ENCODE measurements at places on chromosomes 12 and 14. TPM values are rescaled to one million over a fixed set of nuclear protein-coding genes. Genes with fewer than 3 reads are reported as not detected.

DNA sequence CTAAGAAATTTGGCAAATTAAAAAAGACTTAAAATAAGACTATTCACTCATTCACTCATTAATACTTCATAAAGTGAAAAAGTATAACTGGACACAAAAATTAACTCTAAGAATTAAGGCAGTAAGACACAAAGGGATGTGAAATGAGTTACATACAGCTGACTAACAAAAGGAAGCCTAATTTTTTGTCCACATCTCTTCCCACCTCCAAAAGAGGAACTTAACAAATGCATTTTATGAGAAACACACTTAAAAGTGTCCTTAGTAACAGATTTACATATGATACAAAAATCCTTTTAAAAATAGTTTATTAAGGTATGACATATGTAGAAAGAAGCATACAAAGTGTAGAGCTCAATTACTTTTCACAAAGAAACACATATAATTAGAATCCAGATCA, 88.9 kb downstream of the NUMB start:
- H3K36me3 ChIP-seq, result no peaks in the 10 kb centered on the region
- H3K4me1 ChIP-seq, result no peaks in the 10 kb centered on the region
- H3K27me3 ChIP-seq, result no peaks in the 10 kb centered on the region
- H3K27ac ChIP-seq, result no peak overlapping the region
- no peak overlapping the region for H3K4me3 ChIP-seq

- H3K4me1 ChIP-seq, result no peaks in the 10 kb centered on the region
- no peak for DNase-seq
- H3K4me3 ChIP-seq, result no peak overlapping the region
- no peaks in the 10 kb centered on the region for H3K36me3 ChIP-seq
These were observed 32.8 kb downstream of the KIF26A start for GRCh38 chr14:104171029-104171697.

- no peak overlapping the region for H3K27ac ChIP-seq
- peaks cover 5% of the 10 kb centered on the region for H3K4me1 ChIP-seq
- H3K4me3 ChIP-seq, result no peak overlapping the region
- DNase-seq, result no peak
- H3K36me3 ChIP-seq, result peaks cover 3% of the 10 kb centered on the region
- peaks cover 13% of the 10 kb centered on the region for H3K27me3 ChIP-seq
These were observed 9.4 kb upstream of the CIPC start for GRCh38 chr14:77088645-77089044.

GRCh38 chr12:57159311-57159710, 11.9 kb upstream of the LRP1-AS start:
- H3K27ac ChIP-seq, result no peak overlapping the region
- peaks cover 8% of the 10 kb centered on the region for H3K4me1 ChIP-seq
- no peak overlapping the region for H3K4me3 ChIP-seq
- H3K36me3 ChIP-seq, result no peaks in the 10 kb centered on the region
- DNase-seq, result no peak
- H3K27me3 ChIP-seq, result peaks cover 5% of the 10 kb centered on the region

- H3K4me1 ChIP-seq, result no peaks in the 10 kb centered on the region
- no peak overlapping the region for H3K27ac ChIP-seq
- no peaks in the 10 kb centered on the region for H3K27me3 ChIP-seq
- no peaks in the 10 kb centered on the region for H3K36me3 ChIP-seq
- DNase-seq, result no peak
- H3K4me3 ChIP-seq, result no peak overlapping the region
These were observed 488.5 kb downstream of the LRFN5 start for GRCh38 chr14:42095155-42095554.

GRCh38 chr14:37606678-37607077, 11.2 kb downstream of the TTC6 start:
- H3K27ac ChIP-seq, result no peak overlapping the region
- peaks cover 15% of the 10 kb centered on the region for H3K27me3 ChIP-seq
- no peak overlapping the region for H3K4me3 ChIP-seq

DNA sequence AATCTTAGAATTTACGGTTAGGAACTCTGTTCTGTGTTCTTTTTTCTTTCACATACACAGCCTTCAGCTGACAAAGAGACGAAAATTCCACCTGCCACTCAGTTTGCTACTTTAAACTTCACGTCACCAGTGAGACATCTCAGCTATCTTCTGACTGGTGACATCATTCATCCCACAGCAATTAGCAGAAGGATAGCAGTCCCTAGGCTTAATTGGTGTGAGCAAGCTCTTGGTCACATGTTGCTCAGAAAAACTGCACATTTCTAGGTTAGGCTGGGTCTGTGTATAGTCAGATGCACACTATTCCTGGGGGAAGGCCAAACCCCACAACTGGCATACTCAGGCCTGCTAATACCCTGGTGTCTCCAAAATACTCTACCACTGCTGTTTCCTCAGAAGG, 23.9 kb downstream of the SLC7A7 start:
- H3K27ac ChIP-seq, result no peak overlapping the region
- no peak overlapping the region for H3K4me3 ChIP-seq
- H3K27me3 ChIP-seq, result peaks cover 7% of the 10 kb centered on the region
- peaks cover 2% of the 10 kb centered on the region for H3K4me1 ChIP-seq
- no peak for DNase-seq
- H3K36me3 ChIP-seq, result no peaks in the 10 kb centered on the region

- no peak overlapping the region for H3K27ac ChIP-seq
- H3K4me3 ChIP-seq, result no peak overlapping the region
- H3K36me3 ChIP-seq, result peaks cover 6% of the 10 kb centered on the region
- H3K27me3 ChIP-seq, result no peaks in the 10 kb centered on the region
- H3K4me1 ChIP-seq, result no peaks in the 10 kb centered on the region
These were observed 6.5 kb upstream of the APOLD1 start for GRCh38 chr12:12779007-12779406.

GRCh38 chr14:106069804-106070625, 543.6 kb downstream of the TMEM121 start:
- no peak overlapping the region for H3K27ac ChIP-seq
- peaks cover 3% of the 10 kb centered on the region for H3K4me1 ChIP-seq
- no peak overlapping the region for H3K4me3 ChIP-seq
- no peak for DNase-seq
- peaks cover 53% of the 10 kb centered on the region for H3K27me3 ChIP-seq
- no peaks in the 10 kb centered on the region for H3K36me3 ChIP-seq

DNA sequence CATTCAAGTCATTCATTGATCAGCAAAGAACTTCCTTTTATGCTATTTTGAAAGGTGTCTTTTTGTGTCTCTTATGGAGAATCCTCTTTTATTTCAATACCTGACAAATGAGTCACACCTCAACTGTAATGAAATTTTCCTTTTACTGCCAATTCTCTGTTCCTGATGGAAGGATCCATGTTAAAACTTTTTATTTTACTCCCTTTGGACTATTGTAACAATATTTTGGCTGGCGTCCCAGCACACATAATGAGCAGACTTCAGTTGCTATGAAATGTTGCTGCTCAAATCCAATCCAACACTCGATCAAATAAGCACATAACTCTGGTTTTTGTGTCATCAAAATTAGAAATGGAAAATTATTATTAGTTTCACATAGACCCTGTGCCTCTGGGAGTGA, 21.9 kb upstream of the SLC15A5 start:
- H3K36me3 ChIP-seq, result no peaks in the 10 kb centered on the region
- DNase-seq, result no peak
- no peaks in the 10 kb centered on the region for H3K27me3 ChIP-seq
- no peak overlapping the region for H3K4me3 ChIP-seq
- H3K4me1 ChIP-seq, result no peaks in the 10 kb centered on the region
- no peak overlapping the region for H3K27ac ChIP-seq

GRCh38 chr12:1705774-1706631, 15.1 kb downstream of the ADIPOR2 start:
- peaks cover 19% of the 10 kb centered on the region for H3K4me1 ChIP-seq
- H3K27ac ChIP-seq, result no peak overlapping the region
- no peak for DNase-seq
- H3K27me3 ChIP-seq, result no peaks in the 10 kb centered on the region
- peaks cover 32% of the 10 kb centered on the region for H3K36me3 ChIP-seq

GRCh38 chr12:50922820-50923219, 29.5 kb upstream of the HIGD1C start:
- DNase-seq, result no peak
- H3K27me3 ChIP-seq, result no peaks in the 10 kb centered on the region
- peaks cover 45% of the 10 kb centered on the region for H3K4me1 ChIP-seq
- no peak overlapping the region for H3K27ac ChIP-seq

- H3K36me3 ChIP-seq, result peaks cover 5% of the 10 kb centered on the region
- no peak overlapping the region for H3K4me3 ChIP-seq
- DNase-seq, result no peak
These were observed 10.3 kb downstream of the TTC7B start for GRCh38 chr14:90805662-90806540.

GRCh38 chr14:54727929-54728328, 161.0 kb downstream of the SAMD4A start:
- no peak overlapping the region for H3K4me3 ChIP-seq
- peaks cover 7% of the 10 kb centered on the region for H3K27me3 ChIP-seq
- DNase-seq, result no peak
- peaks cover 33% of the 10 kb centered on the region for H3K4me1 ChIP-seq
- H3K36me3 ChIP-seq, result no peaks in the 10 kb centered on the region

- no peaks in the 10 kb centered on the region for H3K4me1 ChIP-seq
- no peaks in the 10 kb centered on the region for H3K36me3 ChIP-seq
- H3K27ac ChIP-seq, result no peak overlapping the region
- no peaks in the 10 kb centered on the region for H3K27me3 ChIP-seq
- H3K4me3 ChIP-seq, result no peak overlapping the region
These were observed 321.1 kb upstream of the STXBP6 start for GRCh38 chr14:25371068-25371467.

DNA sequence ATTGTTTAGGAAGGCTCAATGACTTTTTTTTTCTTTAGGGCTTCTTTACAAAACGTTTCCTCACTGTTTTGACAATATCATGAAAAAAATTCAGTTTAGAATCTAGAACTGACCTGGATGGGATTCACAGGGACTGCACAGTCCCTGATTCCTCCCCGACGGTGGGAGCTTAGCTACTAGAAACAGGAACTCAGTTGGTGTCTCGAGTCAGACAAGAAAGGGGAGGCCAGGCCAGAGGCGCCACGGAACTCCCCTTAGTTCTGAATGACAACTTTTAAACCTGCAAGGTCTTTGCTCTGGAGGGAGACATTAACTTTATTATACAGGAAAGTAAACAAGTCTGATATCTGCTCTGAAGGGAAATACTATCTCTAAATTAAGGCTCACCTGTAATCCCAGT, 45.4 kb upstream of the SRP54 start:
- H3K4me3 ChIP-seq, result no peak overlapping the region
- H3K27ac ChIP-seq, result no peak overlapping the region
- H3K27me3 ChIP-seq, result no peaks in the 10 kb centered on the region
- DNase-seq, result no peak
- H3K36me3 ChIP-seq, result peaks cover 16% of the 10 kb centered on the region
- peaks cover 7% of the 10 kb centered on the region for H3K4me1 ChIP-seq

- H3K4me3 ChIP-seq, result no peak overlapping the region
- H3K27me3 ChIP-seq, result no peaks in the 10 kb centered on the region
- DNase-seq, result no peak
- peaks cover 28% of the 10 kb centered on the region for H3K4me1 ChIP-seq
- H3K36me3 ChIP-seq, result peaks cover 35% of the 10 kb centered on the region
These were observed 12.3 kb downstream of the SEL1L start for GRCh38 chr14:81521356-81521755.

- no peak for DNase-seq
- no peak overlapping the region for H3K27ac ChIP-seq
- H3K36me3 ChIP-seq, result peaks cover 11% of the 10 kb centered on the region
- H3K4me3 ChIP-seq, result no peak overlapping the region
- H3K4me1 ChIP-seq, result peaks cover 16% of the 10 kb centered on the region
These were observed 2.8 kb downstream of the MBIP start for GRCh38 chr14:36317650-36318049.

DNA sequence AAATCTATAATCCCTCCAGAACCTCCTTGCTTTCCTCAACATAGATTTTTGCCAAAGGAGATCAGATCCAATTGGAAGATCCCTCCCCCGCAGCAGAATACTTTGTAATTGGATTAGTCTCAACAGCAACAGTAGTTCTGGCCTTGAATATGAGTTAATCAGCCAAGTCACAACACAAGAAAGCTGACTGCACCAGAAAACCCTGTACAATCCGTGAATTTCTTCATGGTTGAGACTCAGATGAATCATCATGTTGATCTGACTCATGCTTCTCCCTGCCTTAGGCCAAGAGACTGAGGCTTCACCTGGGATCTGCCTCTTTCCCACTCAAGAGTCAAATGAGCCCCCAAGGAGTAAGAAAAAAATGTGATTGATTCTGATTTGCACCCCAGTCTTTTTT, 3.0 kb upstream of the METTL17 start:
- DNase-seq, result no peak
- no peak overlapping the region for H3K4me3 ChIP-seq
- peaks cover 5% of the 10 kb centered on the region for H3K36me3 ChIP-seq
- H3K27ac ChIP-seq, result no peak overlapping the region
- H3K27me3 ChIP-seq, result peaks cover 14% of the 10 kb centered on the region
- H3K4me1 ChIP-seq, result peaks cover 14% of the 10 kb centered on the region

Gene CLEC9A
- total RNA-seq, result not detected

Gene LRRC9
- total RNA-seq, result not detected

Gene SLC8A3
- total RNA-seq, result 0.11 TPM

Gene ANKS1B
- total RNA-seq, result not detected

Gene PACS2
- 51.6 TPM for total RNA-seq

Gene DERA
- total RNA-seq, result 23.4 TPM

Data from activated naive CD8-positive, alpha-beta T cell treated with anti-CD3 and anti-CD28 coated beads, Interleukin-2, amount 10 ng/mL, durations not matched to agents 7 days and 5 days (primary cell).